HFFc6 (cell line): ENCODE measurements at places on chromosomes 16 and 17. TPM values are rescaled to one million over a fixed set of nuclear protein-coding genes. Genes with fewer than 3 reads are reported as not detected.

GRCh38 chr16:57787519-57787905, 14.8 kb downstream of the KIFC3 start:
- peaks cover 16% of the 10 kb centered on the region for H3K4me1 ChIP-seq
- H3K27me3 ChIP-seq, result no peaks in the 10 kb centered on the region; the same call in 1 of the 2 replicates
- H3K27ac ChIP-seq, result peak overlapping the region; percentile 75; the same call in 1 of the 2 replicates
- no peak overlapping the region for H3K4me3 ChIP-seq

DNA sequence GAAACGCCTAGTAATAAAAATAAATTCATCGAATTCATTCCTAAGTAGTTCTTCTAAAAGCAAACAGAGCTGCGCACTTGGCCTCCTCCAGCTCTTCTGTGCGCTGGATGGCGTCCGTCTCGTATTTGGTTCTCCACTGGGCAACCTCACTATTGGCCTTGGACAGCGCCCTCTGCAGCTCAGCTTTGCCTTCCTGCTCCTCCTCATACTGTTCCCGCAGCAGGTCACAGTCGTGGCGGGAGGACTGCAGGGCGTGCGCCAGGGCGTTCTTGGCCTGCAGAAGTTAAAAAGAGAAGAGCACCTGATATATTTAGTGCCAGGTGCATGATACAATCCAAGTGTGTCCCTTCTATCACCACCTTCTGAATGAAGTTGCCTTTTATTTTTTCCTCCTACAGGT, 21.8 kb downstream of the MYH3 start:
- H3K4me1 ChIP-seq, result peaks cover under 1% of the 10 kb centered on the region; the same call in 1 of the 2 replicates
- peaks cover 6% of the 10 kb centered on the region for H3K36me3 ChIP-seq
- H3K4me3 ChIP-seq, result no peak overlapping the region
- no peak overlapping the region for H3K27ac ChIP-seq
- H3K27me3 ChIP-seq, result peaks cover 2% of the 10 kb centered on the region

MBTPS1 gene
- 98.1 to 117 TPM (median 110 TPM) in 3 replicates for total RNA-seq

GRCh38 chr17:40338058-40338457, 26.5 kb downstream of the GJD3 start:
- no peak overlapping the region for H3K27ac ChIP-seq
- peaks cover 52% of the 10 kb centered on the region for H3K4me1 ChIP-seq
- H3K27me3 ChIP-seq, result peaks cover 3% of the 10 kb centered on the region
- 0 out of 2 replicates have a peak, but pooled peaks cover 4% of the 10 kb centered on the region for H3K36me3 ChIP-seq
- no peak for DNase-seq

- H3K27ac ChIP-seq, result peak overlapping the region; percentile 99
- H3K4me3 ChIP-seq, result peak overlapping the region; percentile 95
- DNase-seq, result no peak
These were observed 1.6 kb downstream of the ITGA3 start for GRCh38 chr17:50057521-50057991.

- H3K27ac ChIP-seq, result 0 out of 2 replicates have a peak overlapping the region, but pooled peaks have one; percentile 7
- H3K4me1 ChIP-seq, result peaks cover 82% of the 10 kb centered on the region
- H3K27me3 ChIP-seq, result no peaks in the 10 kb centered on the region; the same call in 1 of the 2 replicates
- peaks cover 54% of the 10 kb centered on the region for H3K36me3 ChIP-seq
- no peak overlapping the region for H3K4me3 ChIP-seq
These were observed 193.2 kb downstream of the RAB11FIP4 start for GRCh38 chr17:31584438-31585279.

GRCh38 chr17:82552580-82552979, 33.0 kb downstream of the FOXK2 start:
- no peaks in the 10 kb centered on the region for H3K27me3 ChIP-seq
- H3K36me3 ChIP-seq, result no peaks in the 10 kb centered on the region
- no peak overlapping the region for H3K4me3 ChIP-seq
- peaks cover 22% of the 10 kb centered on the region for H3K4me1 ChIP-seq

PPP1R27 gene
- total RNA-seq, result not detected in 3 replicates

DNA sequence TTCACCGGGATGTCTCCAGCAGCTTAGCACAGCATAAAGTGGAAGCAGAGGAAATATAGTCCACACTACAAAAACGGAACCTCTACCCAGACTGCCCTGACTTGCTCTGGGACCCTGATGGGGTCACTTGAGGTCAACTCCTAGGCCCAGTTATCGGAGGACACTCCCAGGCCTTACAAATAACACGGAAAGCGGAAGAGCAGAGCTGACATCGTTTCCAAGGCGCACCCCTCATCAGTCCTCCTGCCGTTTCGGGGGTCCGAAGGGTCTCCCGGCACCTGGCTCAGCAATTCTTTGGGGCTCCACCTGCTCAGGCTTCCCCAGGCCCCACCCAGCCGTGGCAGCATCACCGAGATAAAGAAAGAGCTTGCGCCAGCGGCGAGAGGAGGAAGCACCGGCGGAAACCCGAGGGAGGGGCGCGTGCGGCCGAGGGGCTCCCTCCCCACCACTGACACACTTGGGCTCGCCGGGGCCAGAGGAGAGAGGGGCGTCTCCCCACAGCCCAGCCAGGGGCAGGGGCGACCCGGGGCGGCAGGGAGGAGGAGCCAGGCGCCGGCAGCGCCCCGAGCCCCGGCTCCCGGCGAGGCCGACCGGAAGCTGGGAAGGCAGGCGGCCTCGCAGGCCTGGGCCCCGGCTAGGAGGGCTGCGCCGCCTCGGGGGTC, 727 bp downstream of the CORO7 start:
- peak overlapping the region; percentile 90 for H3K4me3 ChIP-seq
- H3K27me3 ChIP-seq, result no peaks in the 10 kb centered on the region; the same call in none of the 2 replicates
- peaks cover 8% of the 10 kb centered on the region for H3K36me3 ChIP-seq
- H3K4me1 ChIP-seq, result peaks cover 27% of the 10 kb centered on the region
- peak overlapping the region; percentile 82 for H3K27ac ChIP-seq

- H3K4me1 ChIP-seq, result no peaks in the 10 kb centered on the region
- H3K4me3 ChIP-seq, result no peak overlapping the region
- no peaks in the 10 kb centered on the region for H3K36me3 ChIP-seq
- H3K27ac ChIP-seq, result no peak overlapping the region
- no peaks in the 10 kb centered on the region; the same call in none of the 2 replicates for H3K27me3 ChIP-seq
These were observed 162.3 kb downstream of the UTP18 start for GRCh38 chr17:51422634-51423033.

GRCh38 chr17:4950075-4950745, 709 bp upstream of the ENO3 start:
- peaks cover 25% of the 10 kb centered on the region for H3K36me3 ChIP-seq
- H3K27me3 ChIP-seq, result peaks cover 12% of the 10 kb centered on the region
- no peak for DNase-seq
- peaks cover 56% of the 10 kb centered on the region for H3K4me1 ChIP-seq
- H3K4me3 ChIP-seq, result peak overlapping the region; percentile 80
- H3K27ac ChIP-seq, result peak overlapping the region; percentile 90

GRCh38 chr16:21994856-21995465, 6.0 kb downstream of the PDZD9 start:
- no peak for DNase-seq
- H3K36me3 ChIP-seq, result no peaks in the 10 kb centered on the region
- H3K4me3 ChIP-seq, result no peak overlapping the region
- H3K27me3 ChIP-seq, result no peaks in the 10 kb centered on the region; the same call in 1 of the 2 replicates
- peaks cover 16% of the 10 kb centered on the region for H3K4me1 ChIP-seq
- no peak overlapping the region for H3K27ac ChIP-seq

- no peaks in the 10 kb centered on the region for H3K4me1 ChIP-seq
- H3K4me3 ChIP-seq, result no peak overlapping the region
- H3K27ac ChIP-seq, result no peak overlapping the region
- peaks cover 10% of the 10 kb centered on the region for H3K36me3 ChIP-seq
These were observed 26.2 kb upstream of the RASL10B start for GRCh38 chr17:35705230-35705629.

DNA sequence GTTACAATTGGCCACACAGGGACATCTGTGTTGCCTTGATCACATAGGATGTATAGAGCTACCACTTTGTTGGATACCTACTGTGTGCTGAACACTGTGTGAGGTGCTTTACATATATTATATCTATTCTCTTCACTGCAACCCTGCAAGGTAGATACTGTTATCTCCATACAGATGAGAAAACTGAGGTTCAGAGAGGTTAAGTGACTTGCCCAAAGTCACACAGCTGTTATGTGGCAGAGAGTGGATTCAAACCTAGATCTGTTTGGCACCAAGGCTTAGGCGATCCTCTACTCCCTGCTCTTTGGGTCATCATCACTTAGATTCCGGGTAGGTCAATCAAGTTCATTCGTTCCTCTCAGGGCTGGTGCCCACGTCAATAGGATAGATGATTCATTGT, 260.5 kb upstream of the IRX3 start:
- no peak overlapping the region for H3K4me3 ChIP-seq
- H3K36me3 ChIP-seq, result no peaks in the 10 kb centered on the region
- no peak for DNase-seq
- H3K4me1 ChIP-seq, result no peaks in the 10 kb centered on the region
- H3K27me3 ChIP-seq, result peaks cover 19% of the 10 kb centered on the region

- H3K36me3 ChIP-seq, result peaks cover 16% of the 10 kb centered on the region
- H3K4me1 ChIP-seq, result peaks cover 7% of the 10 kb centered on the region
- peak overlapping the region; percentile 84 for H3K4me3 ChIP-seq
These were observed 34.0 kb downstream of the NEUROD2 start for GRCh38 chr17:39573447-39574298.

IGSF6 gene
- not detected in 3 replicates for total RNA-seq

DNA sequence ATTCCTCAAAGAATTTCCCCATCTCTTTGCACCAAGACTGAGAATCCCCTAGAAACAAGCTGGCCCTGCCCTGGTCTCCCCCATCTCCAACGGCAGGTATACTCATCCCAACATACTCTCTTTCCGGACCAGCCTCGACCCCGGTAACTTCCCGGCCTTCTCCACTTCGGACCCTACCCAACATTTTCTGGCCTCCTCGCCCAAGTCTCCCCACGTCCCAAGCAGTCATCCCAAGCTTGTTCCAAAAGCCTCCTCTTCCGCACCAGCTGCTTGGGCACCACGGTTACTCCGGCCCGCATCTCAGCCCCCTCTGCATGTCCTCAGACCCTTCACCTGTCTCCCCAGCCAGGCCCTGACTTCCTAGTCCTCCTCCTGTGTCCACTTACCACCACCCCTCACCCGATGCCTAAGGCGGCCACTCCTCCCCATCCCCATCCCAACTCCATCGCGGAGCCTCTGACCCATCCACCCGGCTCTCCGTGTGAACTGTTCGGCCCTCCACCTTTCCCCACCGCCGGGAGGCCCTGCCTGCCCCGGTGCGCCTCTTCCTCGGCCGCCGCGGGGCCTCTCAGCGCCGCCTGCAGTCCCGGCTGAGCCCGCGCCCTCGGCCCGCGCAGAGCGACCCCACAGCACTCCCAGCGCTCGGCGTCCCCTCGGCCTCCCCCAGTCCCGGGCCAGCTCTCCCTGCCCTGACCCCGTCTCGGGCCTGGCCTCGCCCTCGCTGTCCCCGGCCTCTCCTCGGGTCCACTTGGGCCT, 994 bp downstream of the PITPNA start:
- H3K27ac ChIP-seq, result peak overlapping the region; percentile 83
- no peak for DNase-seq
- H3K36me3 ChIP-seq, result peaks cover 7% of the 10 kb centered on the region; the same call in 1 of the 2 replicates
- H3K27me3 ChIP-seq, result peaks cover 5% of the 10 kb centered on the region

DNA sequence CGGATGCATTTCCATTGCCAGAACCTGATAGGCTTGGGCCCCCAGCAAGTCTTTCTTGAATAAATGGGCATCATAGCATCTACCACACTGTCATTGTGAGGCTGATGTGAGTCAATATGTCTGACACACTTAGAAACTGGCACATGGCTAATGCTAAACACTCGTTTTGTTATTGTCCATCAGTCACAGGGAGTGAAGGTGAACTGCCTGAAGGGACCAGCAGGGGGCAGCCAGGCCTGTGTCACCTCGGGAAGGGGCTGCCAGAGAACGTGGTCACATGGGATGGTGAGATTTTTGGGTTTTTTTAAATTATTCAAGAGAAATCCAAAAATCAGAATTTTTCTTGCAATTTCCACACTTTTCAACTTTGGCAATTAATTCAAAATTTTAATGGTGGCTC, 831 bp upstream of the RCVRN start:
- no peak overlapping the region for H3K4me3 ChIP-seq
- peak; percentile 22 for DNase-seq
- H3K27me3 ChIP-seq, result peaks cover 8% of the 10 kb centered on the region
- no peaks in the 10 kb centered on the region for H3K36me3 ChIP-seq
- H3K4me1 ChIP-seq, result peaks cover 14% of the 10 kb centered on the region; the same call in 1 of the 2 replicates
- H3K27ac ChIP-seq, result no peak overlapping the region

DNA sequence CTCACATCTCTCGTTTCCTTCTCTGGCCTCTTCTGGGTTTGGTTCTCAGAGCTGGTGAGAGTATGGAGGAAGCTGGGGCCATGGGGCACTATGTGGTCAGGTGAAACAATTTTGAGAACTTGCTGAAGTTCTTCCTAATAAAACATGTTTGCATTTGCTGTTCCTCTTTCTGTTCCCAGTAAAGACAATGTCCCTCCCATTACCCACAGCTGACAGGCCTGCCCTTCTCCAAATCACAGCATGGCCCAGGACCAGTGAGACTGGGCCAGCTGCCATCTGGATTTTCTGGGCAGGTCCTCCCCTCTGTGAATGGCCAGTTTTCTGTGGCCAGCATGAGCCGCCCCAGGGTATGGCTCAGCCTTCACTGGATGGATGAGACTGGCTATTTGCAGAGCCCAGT, at the start of gene CD300H:
CD300H (minus strand) TSS at position 113 of the 400 bp plus-strand sequence.
- no peaks in the 10 kb centered on the region for H3K4me1 ChIP-seq
- H3K27ac ChIP-seq, result no peak within 1 kb of the TSS
- H3K4me3 ChIP-seq, result no peak within 1 kb of the TSS
- H3K27me3 ChIP-seq, result no peaks in the 10 kb centered on the region

GRCh38 chr17:72890711-72891110, 201.8 kb downstream of the SLC39A11 start:
- H3K27me3 ChIP-seq, result no peaks in the 10 kb centered on the region
- DNase-seq, result peak; percentile 49
- H3K27ac ChIP-seq, result peak overlapping the region; percentile 82

GRCh38 chr16:13109171-13109570, 207.8 kb downstream of the SHISA9 start:
- no peak for DNase-seq
- peaks cover 10% of the 10 kb centered on the region for H3K36me3 ChIP-seq
- H3K4me3 ChIP-seq, result no peak overlapping the region
- H3K27me3 ChIP-seq, result no peaks in the 10 kb centered on the region; the same call in 1 of the 2 replicates
- H3K27ac ChIP-seq, result no peak overlapping the region

CRHR1 gene
- total RNA-seq, result not detected in 3 replicates

SLC6A2 gene
- total RNA-seq, result not detected in 3 replicates

GRCh38 chr16:29736112-29736511, 9.7 kb downstream of the C16orf54 start:
- H3K27ac ChIP-seq, result no peak overlapping the region
- peaks cover 42% of the 10 kb centered on the region for H3K27me3 ChIP-seq
- peaks cover 6% of the 10 kb centered on the region for H3K4me1 ChIP-seq
- H3K4me3 ChIP-seq, result no peak overlapping the region

- H3K4me1 ChIP-seq, result peaks cover 36% of the 10 kb centered on the region
- H3K27me3 ChIP-seq, result peaks cover 4% of the 10 kb centered on the region
- DNase-seq, result no peak
- H3K36me3 ChIP-seq, result peaks cover 12% of the 10 kb centered on the region
- peak overlapping the region; percentile 29 for H3K27ac ChIP-seq
These were observed 25.6 kb downstream of the PIEZO1 start for GRCh38 chr16:88759245-88759975.

DNA sequence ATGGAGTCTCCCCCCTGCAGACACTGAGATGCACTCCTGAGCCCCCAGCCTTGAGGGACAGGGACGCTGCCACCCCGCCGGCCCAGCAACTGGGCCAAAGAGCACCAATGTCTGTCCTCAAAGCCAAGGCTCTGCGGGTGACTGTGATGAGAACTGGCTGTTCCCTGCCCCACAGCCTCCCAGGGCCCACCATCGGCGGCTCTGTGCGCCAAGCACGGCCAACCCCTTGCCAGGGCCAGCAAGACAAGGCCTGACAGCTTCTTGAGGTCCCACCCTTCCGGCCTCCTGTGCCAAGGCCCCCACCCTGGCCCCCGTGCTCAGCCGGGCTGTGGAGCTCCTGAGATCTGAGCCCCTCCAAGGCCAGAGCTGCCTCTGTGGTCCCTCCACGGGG, 34.2 kb upstream of the PABPN1L start:
- H3K4me1 ChIP-seq, result no peaks in the 10 kb centered on the region
- no peak overlapping the region for H3K4me3 ChIP-seq
- DNase-seq, result no peak
- H3K27me3 ChIP-seq, result peaks cover 8% of the 10 kb centered on the region; the same call in 1 of the 2 replicates
- H3K36me3 ChIP-seq, result no peaks in the 10 kb centered on the region
- H3K27ac ChIP-seq, result no peak overlapping the region

- H3K4me3 ChIP-seq, result peak overlapping the region; percentile 82
- H3K27ac ChIP-seq, result peak overlapping the region; percentile 91
- H3K4me1 ChIP-seq, result peaks cover 34% of the 10 kb centered on the region
These were observed 1.3 kb downstream of the SERPINF1 start for GRCh38 chr17:1762901-1763898.
